ENCODE measurements at places on chromosomes 2 and 18. TPM values are rescaled to one million over a fixed set of nuclear protein-coding genes. Genes with fewer than 3 reads are reported as not detected.
A peak's percentile ranks its signal among the peaks of the same experiment; 100 is the strongest.

DNA sequence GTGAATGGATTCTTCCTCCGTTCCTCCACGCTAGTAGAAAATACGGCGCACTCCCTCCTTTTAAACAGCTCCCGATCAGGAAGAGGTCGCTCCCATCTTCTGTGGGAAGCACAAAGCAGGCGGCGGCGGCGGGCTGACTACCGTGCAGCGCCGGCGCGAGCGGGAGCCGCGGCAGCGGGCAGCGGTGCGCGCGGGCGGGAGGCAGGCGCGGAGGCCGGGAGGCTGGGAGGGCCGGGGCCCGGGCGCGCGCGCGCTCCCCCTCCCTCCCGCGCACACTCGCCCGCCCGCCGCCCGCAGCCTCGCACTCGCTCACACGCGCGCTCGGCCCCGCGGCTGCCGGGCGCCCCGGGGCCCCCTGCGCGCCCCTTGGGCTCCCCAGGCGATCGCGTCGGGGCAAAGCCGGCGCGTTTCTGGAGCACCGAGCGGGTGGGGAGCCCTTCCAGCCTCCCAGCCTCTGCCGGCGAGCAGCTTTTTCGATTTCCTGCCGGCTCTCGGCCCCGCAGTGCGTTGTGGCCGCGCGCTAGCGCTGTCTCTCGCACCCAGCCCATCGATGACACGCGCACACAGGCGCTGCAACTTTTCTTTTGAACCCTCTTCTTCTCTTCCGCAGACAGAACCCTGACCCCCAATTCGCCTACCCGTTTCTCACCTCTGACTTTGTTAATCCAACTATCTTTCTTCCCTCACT lies at the start of gene SLC8A1:
Gene SLC8A1 (minus strand): TSS at position 173 of the 688 bp plus-strand sequence.
- DNase-seq: peak; percentile 56

DNA sequence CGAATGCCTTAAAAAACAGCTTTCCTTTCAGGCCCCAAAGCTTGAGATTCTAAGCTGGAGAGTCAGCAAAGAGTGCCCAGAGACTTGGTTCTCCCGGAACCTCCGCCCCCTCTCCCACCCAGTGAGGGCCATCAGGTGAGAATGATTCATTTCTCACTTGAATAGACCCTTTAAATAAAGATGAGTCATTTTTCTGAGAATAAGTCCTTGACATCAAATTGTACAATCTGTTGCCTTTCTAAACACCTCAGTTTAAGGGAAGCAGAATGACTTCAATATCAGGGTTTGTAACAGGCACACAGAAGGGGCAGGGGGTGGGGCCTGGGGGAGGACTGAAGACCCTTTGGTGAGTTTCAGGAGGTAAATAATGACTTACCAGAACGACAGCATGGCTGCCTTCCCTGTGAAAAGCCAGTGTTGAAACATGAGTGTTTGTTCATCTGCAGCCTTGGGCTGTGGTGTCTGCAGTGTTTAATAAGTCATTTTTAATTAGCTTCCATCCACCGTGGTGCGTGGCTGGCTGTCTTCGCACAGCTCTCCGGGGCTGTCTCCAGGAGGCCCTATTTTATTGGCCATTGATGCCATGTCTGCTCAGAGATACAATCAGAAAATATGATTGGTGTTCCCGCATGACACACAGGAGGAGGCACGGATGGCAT lies 134.9 kb upstream of the ZNF236 start:
- DNase-seq: no peak

DNA sequence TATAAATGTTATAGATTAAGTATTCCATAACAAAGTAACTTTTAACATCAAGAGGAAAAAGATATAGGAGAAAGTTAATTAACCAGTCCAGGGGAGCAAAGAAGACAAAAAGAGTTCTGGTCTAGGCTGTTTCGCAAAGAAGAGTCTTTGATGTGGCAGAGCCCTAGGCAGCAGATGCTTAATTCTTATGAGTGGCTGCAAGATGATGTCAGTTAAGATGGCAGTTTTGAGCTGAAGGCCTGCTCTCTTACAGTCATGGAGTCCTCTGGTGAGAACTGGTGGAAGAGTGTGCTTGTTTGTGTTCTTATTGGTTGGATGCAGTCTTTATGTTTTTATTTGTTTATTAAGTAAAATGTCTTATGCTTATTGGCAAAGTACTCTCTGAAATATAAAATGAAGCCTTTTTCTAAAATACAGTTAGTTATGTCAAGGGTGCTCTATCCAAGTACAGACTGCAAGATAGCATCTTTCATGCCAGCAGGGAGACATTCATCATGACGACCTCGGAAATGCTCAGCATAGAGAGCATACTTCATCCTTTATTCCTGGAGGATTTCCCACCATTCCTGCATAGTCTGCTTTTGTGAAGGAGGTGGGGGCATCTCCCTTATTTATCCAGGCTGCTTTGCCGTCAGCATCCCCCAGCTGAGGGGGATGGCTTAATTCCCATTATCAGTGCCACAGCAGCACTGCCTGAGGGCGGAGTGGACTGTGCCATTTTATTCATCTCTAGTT lies 38.9 kb upstream of the SERPINE2 start:
- DNase-seq: no peak

- DNase-seq: no peak
Observed at GRCh38 chr2:206797376-206797775, 32.0 kb downstream of the FASTKD2 start.

DNA sequence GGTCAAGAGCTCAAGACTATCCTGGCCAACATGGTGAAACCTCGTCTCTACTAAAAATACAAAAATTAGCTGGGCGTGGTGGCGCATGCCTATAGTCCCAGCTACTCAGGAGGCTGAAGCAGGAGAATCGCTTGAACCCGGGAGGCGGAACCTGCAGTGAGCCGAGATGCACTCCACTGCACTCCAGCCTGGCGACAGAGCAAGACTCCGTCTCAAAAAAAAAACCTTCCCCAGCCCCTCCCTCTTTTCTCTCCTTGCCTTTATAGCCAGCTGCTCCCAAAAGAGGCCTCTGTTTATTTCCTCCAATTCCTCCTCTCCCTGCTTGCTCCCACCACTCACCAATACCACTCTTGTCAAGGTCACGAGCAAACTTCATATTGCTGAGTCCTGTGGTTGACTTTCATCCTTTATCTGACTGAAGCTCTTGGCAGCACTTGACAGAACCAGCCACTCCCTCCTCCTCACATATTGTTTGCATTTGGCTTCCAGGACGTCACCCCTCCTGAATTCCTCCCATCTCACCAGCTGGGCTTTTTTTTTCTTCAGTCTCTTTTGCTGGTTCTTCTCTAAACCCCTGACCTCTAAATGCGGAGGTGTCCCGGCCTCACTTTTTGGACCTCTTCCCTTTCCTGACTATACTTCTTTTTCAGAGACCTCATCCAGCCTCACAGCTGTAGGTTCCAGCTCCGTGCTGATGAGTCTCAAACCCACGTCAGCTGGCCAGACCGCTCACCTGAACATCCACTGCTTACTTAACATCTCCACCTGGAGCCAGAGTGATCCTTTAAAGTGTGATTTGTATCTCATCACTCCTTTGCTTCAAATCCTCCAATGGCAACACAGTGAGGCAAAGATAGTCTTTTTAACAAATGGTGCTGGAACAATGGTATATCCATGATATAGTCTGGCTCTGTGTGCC lies 84.6 kb upstream of the CAB39 start:
- no peak for DNase-seq

DNA sequence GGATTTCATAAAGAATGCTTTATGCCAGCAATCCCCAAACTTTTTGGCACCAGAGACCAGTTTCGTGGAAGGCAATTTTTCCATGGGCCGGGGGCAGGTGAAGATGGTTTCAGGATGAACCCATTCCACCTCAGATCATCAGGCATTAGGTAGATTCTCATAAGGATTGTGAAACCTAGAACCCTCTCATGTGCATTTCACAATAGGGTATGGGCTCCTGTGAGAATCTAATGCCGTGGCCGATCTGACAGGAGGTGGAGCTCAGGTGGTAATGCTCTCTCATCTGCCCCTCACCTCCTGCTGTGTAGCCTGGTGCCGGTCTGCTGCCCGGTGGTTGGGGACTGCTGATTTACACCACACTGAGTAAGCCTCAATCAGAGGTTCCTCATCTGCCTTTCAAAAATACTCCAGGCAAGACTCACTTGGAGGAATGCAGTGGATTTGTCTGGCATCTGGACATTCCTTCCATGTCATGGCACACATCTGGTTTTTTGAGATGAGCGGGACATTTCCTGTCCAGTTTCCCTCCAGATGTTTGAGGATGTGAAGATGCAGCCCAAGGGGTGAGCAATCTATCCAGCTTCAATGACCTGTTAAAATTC lies 185.8 kb downstream of the VAPA start:
- DNase-seq: no peak

GRCh38 chr18:40060562-40060961 lies 1894.5 kb upstream of the PIK3C3 start:
- no peak for DNase-seq

DNA sequence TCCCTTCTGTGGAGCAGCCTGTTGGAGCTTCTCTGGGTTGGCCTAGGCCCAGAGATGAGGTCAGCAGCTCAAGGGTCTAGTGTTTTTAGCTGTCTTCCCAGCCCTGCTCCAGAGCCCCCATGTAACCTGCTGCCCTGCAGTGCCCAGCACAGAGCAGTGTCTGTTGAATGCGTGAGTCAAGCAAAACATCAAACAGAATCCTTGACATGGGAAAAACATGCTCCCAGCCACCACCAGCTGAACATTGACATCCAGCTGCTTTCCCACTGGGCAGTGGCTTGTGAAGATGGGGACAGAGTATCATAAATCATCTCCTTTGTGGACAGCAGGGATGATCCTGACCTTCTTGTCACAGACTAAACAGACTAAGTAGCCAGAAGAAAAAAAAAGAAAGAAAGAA lies 22.6 kb downstream of the IMPA2 start:
- DNase-seq: no peak

GRCh38 chr2:24231461-24231881 lies 56.6 kb downstream of the FAM228A start:
- no peak for DNase-seq

GRCh38 chr2:207879536-207879935 lies 109.8 kb upstream of the FZD5 start:
- no peak for DNase-seq

- DNase-seq: peak; percentile 68
Observed at GRCh38 chr2:163735685-163736432, at the start of gene FIGN. TSS of gene FIGN (minus strand) at chr2:163736008. CDS start at chr2:163734927, 1,081 bp downstream.

- no peak for DNase-seq
Observed at GRCh38 chr2:219323434-219323833, 9.1 kb downstream of the RESP18 start.

GRCh38 chr2:16855183-16855582 lies 189.5 kb upstream of the CYRIA start:
- DNase-seq: no peak

DNA sequence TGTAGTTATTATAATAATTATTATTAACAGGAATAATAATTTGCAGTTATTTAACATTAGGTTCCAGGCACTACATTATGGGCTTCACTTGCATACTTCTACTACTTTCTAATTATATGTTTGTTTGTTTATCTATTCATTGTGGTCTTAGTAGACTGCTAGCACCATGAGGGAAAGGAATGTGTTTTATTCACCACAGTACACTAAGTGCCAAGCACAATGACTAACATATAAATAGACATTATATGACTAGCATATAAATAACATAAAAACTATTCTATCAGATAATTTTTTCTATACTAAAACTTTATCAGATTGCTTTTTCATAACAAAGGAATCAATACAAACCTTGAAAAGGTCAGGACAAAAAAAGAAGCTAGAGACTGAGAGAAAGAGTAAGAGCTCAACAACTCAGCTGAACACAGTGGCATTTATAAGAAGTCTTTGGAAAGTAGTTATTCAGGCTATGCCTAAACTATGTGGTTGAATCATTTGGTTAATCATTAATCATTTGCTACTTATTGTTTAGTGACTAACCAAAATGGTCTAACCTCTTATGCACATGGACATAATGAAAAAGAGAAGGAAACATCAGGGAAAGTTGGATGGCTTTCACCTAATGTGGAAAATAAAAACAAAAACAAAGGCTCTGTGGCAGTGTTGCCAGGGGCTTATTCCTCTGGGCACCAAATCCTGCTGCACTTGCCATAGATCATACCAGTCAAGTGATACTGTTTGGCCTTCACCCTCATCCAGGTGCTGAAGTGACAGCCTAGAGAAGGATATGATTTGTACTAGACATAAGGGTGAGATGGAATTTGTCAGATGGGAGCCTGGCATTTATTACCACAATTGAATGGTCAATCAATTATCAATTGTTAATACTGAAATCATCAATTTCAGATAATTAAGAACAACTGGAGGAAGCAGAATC lies 174.9 kb downstream of the ETAA1 start:
- no peak for DNase-seq

DNA sequence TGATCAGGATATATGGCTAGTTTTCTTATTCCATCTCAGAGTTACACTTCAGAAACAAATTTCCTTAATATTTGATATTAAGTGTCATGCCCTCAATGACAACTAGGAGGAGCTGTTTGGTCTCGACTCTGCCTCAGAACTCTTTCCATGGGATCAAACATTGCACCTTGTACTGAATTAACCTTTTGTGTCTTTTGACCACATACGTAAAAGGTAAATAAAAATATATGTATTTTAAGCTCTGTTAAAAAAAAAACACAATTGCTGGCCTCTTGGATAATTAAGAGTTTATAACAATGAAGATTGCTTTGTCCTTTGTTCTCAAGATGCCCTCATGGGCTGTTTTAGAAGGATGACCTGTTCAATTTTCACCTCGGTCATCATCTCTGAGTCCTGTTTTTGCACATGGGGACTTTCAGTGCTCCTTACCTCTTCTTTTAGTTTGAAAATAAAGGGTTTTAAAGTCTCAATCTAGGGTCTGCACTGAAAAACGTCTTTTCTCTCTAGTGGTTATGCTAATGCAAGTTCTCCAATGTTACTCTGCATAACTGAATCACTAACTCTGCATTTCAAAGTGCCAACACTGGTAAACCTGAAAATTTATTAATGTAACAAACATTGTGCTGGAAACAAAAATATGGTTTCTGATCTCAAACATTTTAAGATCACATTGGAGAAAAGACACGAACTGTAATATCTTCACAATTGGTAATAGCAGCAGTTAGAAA lies 18.8 kb upstream of the FN1 start:
- no peak for DNase-seq

DNA sequence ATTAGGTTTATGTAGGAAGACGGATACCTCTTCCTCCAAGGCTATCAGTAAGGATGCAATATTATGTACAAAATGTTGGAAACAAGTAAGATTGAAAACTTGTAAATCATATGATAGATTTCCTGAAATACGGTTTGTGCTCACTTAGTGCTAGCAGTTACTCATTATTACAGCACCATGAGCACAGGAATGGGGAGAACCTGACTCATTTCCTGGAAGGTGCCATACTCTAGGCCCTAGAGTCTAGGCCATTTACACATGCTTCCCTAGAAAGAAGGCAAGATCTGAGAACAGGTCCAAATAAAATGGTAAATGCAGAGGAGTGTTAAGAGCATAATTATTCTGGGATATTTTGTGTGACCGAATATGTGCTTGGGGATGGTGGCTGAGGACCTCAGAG lies 467.7 kb upstream of the CELF4 start:
- DNase-seq: no peak

The EVA1A gene
- 2.5 TPM for total RNA-seq

The FKBP7 gene
- 0.53 TPM for total RNA-seq

The SERPINB10 gene
- not detected for total RNA-seq

The C2orf80 gene
- total RNA-seq: not detected

The TUBA3E gene
- not detected for total RNA-seq

The LIPG gene
- total RNA-seq: 63.5 TPM

The GDF7 gene
- total RNA-seq: 0.35 TPM

The TCF7L1 gene
- total RNA-seq: 2.4 TPM
